ENCODE measurements at places on chromosomes 13 and 19.
A peak's percentile ranks its signal among the peaks of the same experiment; 100 is the strongest.

GRCh38 chr19:45496349-45496953 lies 396 bp downstream of the RTN2 start:
- DNase-seq, result peak; percentile 72

GRCh38 chr19:16527334-16527935 lies 14.8 kb downstream of the CHERP start:
- no peak for DNase-seq

DNA sequence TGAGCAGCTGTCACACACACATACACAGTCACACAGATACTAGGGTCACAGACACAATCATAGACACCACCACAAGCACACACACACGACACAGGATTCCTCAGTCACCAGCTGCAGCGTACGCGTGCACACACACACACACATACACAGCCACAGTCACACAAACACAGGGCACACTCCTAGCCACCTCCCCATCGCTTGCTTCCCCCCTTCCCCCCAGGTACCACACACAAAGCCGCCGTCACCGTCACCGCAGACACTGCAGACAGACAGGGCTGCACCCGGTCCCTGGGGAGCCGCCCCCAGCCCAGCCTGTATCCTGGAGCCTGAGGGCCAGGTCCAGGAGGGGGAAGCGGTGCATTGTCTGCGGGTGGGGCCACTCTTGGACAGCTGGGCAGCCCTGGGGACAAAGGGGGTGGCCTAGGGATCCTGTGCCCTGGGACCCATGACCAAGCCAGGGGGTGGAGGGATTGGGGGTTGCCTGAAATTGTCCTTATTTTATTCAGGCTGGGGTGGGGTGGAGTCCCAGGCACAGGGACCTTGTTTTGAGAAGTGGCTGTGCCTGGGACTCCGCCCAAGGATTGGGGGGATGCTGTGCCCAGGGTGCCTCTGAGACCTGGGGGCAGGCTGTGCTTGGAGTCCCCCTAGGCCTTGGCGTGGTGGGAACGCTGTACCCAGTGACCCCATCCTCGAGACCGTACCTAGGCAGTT lies 957 bp downstream of the NUMBL start:
- DNase-seq, result no peak

- no peak for DNase-seq
These were observed 72.5 kb upstream of the MRI1 start for GRCh38 chr19:13691569-13692435.

- no peak for DNase-seq
These were observed 7.9 kb downstream of the ITPKC start for GRCh38 chr19:40724855-40725254.

GRCh38 chr19:49506575-49507105 lies 5.8 kb upstream of the FCGRT start:
- peak; percentile 66 for DNase-seq

DNA sequence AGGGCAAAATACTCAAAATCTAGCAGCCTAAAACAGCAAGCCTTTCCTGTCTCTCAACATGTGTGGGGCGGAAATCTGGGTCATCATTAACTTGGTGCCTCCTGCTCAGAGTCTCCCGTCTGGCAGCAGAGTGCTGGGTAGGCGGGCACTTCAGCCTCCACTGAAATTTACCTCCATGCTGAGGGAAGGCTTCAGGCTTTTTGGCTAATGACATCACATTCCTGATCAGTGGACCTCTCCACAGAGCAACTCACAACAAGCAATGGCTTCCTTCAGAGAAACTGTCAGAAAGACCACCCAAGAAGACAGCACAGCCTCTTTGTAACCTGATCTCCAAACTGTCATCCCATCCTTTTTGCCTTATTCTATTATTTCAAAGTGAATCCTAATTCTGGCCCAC lies 1109.0 kb downstream of the UQCRFS1 start:
- peak; percentile 48 for DNase-seq

GRCh38 chr13:42388326-42388725 lies 116.4 kb downstream of the AKAP11 start:
- DNase-seq, result no peak

DNA sequence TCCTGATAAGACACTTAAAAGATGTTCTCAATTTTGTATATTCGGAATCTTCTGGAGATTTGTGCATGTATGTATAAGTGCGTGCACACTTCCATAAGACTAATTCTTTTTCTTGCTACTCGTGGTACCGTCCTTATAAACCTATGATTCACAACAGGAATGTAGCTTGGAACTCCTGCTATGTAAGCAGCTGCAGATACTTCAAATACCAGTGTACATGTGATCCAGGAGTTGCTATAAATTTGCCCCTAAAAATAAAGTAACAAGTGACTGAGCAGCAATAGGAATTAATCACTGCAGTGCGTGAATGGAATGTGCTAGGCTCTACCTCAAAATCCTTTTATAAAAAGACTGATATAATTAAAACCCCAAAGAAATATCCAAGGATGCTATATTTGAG lies 214.9 kb downstream of the KLF5 start:
- no peak for DNase-seq

DNA sequence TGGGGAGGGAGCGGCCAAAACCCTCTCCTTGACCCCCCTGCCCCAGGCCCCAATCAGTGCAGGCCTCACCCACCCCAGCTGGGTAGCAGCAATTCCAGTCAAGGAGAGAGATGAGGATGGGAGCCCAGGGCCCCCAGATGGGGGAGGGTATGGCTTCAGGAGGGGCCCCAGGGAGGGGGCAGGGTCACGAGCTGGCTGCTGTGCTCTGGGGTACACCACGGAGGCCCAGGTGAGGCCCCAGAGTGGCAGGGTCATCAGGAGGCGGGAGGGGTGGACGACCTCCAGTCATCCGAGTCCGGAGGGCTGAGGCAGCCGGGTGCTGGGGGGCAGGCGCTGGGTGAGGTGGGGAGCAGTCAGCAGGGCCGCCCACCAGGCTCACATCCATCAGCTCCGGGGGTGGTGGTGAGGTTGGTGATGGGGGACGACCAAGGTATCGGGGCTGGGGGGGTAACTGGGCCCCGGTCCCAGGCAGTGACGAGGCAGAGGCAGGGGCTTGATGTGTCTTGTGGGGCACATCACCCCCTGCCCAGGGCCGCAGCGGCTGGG lies 8.4 kb downstream of the DYRK1B start:
- no peak for DNase-seq

DNA sequence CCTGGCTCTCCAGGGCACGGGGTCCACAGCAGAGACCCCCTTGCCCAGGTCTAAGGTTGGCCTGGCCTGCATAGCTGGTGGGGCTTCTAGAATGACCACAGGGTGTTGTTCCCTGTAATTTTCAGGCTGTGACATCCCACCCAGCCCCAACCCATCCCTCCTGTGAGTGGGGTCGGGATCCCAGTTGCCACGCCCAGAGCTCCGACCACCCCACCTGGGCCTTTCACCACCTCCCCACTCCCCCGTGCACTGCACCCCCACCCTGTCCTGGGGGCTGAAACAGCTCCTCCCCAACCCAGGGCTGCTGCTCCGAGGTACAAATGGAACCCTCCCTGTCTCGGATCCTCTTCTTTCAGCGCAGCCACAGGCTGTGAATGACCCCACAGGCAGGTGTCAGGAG lies 8.4 kb upstream of the SLC7A10 start:
- no peak for DNase-seq

GRCh38 chr19:932648-933552 lies 7.1 kb downstream of the ARID3A start:
- no peak for DNase-seq

GRCh38 chr19:12199757-12200419 lies 37.0 kb downstream of the ZNF136 start:
- DNase-seq, result no peak

GRCh38 chr19:38648769-38649304 lies 1.4 kb downstream of the ACTN4 start:
- DNase-seq, result no peak

DNA sequence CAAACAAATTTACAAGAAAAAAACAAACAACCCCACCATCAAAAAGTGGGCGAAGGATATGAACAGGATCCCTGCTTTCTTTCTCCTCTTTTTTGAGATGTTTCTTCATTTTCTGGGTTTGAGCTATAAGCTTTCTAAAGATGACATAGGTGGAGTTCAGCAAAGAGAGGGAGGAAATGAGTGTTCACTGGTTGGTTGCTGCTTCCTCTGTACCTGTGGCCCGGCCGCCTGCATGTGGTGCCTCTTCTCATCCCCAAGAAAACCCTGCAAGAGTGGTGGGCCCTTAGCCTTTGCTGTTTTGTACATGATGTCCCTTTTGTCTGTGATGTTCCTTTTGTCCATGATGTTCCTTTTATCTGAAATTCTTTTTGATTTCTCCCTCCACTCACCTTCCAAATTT lies 178.4 kb upstream of the SERP2 start:
- no peak for DNase-seq

- peak; percentile 0 for DNase-seq
These were observed 65.3 kb upstream of the ZNF681 start for GRCh38 chr19:23823952-23824389.

DNA sequence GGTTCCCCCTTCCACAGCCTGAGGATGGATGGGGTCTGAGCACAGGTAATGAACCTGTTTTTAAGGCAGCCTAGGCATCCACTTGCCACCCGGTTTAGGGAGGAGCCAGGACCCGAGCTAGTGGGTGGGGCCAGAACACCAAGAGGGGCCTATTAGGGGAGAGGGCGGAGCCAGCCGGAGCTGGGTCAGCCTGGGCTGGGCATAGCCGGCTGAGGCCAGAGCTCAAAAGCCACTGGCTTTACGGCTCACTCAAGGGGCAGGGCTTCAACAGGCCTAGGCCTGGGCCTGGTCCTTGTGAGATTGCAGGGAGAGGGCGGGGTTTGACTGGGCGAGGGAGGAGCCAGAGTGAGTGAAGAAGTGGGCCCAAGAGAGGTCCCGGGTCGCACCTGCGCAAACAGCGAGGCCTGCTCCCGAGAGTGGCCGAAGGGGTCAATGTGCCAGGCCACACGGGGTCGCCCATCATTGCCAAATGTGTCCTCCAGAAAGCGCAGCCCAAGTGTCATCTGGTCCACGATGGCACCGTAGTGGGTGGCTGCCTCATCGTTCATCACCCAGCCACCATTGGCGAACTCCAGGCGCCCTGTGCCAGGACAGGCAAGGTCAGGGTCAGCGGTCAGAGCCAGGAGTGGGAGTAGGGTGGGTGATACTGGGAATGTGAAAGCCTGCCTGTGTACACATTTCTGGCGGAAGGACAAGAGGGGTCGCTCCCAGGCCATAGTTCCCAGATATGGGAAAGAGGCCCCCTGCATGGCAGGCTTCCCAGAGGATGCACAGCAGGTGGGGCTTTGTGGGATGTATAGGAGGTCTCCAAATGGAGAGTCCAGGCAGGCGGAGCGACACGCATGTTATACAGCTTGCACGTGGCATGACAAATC lies 1.9 kb downstream of the MAN2B1 start:
- no peak for DNase-seq

DNA sequence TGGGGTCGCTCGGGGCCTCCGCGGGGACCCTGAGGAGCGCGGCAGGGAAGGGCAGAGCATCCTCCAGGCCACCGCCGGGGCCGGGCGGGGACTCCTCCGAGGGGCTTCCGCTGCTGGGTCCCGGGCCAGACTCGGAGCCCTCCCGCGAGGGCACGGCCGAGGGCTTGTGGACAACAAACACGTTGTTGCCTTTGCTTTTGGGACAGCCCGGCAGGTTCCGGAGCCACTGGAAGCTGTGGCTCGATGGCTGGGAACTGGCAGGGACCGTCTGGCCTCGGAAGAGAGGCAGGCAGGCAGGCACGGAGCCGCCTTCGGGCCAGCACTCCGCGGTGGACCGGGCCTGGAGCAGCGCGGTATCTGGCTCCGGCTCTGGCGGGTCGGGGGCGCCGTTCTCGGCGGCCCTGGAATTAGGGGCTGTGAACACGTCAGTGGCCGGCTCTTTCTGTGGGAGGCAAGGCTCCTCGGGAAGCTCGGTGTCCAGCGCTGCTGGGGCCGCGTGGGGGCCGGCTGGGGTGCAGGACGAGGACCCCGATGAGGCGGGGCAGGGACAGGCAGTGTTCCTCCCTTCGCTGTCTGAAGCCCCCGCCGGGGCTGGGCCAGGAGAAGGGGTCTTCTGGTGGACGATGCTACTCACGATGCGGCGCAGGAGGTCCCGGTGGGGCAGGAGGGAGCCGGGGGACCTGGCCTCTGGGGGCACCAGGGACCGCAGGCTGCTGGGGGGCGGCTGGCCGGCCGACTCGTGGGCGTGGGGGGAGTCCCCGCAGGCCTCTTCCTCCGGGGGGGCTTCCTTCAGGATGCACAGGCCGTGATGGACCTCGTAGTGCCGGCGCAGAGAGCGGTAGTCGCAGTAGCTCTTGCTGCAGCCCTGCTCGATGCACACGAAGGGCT lies 27.6 kb downstream of the ZNF541 start:
- no peak for DNase-seq

- no peak for DNase-seq
These were observed 242.7 kb downstream of the DCLK1 start for GRCh38 chr13:35888457-35888883.

DNA sequence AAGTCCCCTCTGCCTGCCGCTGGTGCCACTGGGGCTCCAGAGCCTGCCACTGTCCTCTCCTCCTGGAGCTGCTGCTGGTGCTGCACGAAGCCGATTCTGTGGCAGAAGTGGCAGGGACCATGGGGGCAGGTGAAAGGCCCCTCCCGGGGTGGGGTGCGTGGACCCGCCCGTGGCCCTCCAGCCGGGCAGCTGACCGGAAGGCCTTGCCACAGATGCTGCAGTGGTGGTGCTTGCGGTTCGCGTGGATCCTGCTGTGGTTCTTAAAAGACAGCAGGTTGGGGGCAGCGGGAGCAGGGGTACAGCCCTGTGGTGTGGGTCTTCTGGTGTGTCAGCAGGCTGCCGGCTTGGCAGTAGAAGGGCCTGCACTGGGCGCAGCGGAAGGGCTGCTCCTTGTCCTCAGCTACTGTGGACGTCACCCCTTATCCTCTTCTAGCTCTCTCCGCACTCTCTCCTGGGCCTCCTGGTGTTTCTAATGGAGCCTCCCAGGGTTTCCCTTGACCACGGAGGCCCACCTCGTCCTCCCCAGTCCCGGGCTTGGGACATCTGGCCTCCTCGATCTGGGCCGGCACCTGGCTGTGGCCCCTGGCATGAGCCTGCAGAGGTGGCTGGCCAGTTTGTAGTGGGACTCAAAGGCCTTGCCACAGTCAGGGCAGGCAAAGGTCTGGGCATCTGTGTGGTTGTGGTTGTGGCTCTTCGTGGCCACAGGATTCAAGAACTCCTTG lies 380.4 kb downstream of the OLFM4 start:
- no peak for DNase-seq

- no peak for DNase-seq
These were observed 1.7 kb upstream of the PTGER1 start for GRCh38 chr19:14476673-14477401.

GRCh38 chr13:94726425-94726824 lies 14.1 kb upstream of the SOX21 start:
- no peak for DNase-seq

- DNase-seq, result peak; percentile 53
These were observed 3.2 kb upstream of the LGALS13 start for GRCh38 chr19:39599116-39599515.

All from neuronal stem cell (in vitro differentiated cells).